ENCODE measurements at places on chromosomes 3 and 15. TPM values are rescaled to one million over a fixed set of nuclear protein-coding genes. Genes with fewer than 3 reads are reported as not detected.

The ISLR gene
- 0.48 TPM for total RNA-seq

The C2CD4A gene
- 0.75 TPM for total RNA-seq

The ACTC1 gene
- not detected for total RNA-seq

The CYP11A1 gene
- 2.0 TPM for total RNA-seq

The RARRES1 gene
- total RNA-seq: 6.9 TPM

The CFAP44 gene
- total RNA-seq: 2.4 TPM

The EPHA3 gene
- total RNA-seq: 0.04 TPM

The TGM4 gene
- not detected for total RNA-seq

The CYP8B1 gene
- total RNA-seq: not detected

The GP5 gene
- 0.07 TPM for total RNA-seq

The PAQR5 gene
- total RNA-seq: 6.4 TPM

- peak; percentile 74 for DNase-seq
These were observed 19.8 kb downstream of the ST3GAL6 start for GRCh38 chr3:98782824-98783500.

GRCh38 chr15:72086010-72086697, 31.8 kb downstream of the MYO9A start:
- no peak for DNase-seq

DNA sequence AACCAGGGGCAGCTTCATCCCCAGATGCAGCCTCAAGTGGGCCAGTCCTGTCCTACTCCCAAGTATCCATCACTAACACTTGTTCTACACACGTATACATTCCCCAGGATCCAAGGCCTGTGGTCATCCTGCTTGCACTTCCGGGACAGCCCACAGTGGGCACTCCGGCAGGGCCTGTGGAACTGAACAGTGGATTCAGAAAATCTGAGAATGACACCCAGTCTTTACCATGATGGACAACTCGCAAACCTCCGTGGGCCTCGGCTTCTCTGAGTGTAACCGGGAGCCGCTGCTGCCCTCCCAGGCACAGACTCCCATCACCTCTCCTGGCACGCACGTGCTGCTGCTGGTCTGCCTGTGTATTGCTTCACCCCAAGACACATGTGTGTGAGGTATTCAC, 59.6 kb downstream of the ATP10A start:
- DNase-seq: no peak

GRCh38 chr3:122975924-122976293, 51.7 kb downstream of the SEMA5B start:
- DNase-seq: no peak

DNA sequence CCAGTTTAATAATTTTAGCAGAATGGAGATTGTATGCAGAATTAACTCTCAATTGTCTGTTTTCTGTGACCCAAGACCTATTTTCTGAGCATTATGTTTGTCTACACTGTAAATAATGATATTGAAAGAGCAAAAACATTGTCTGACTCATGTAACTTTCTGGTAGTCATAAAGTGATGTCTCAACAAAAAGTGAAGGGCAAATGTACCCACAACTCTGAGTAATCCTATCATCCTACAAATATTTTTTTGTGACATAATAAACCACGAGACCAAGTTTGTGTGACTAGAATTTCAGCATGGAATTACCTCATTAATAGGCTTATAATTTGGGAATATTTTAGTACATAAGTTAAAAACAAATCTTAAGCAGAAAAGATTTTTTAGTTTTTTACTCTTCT, 15.4 kb upstream of the ABHD10 start:
- DNase-seq: peak; percentile 29

- DNase-seq: no peak
These were observed 21.4 kb upstream of the LIPC start for GRCh38 chr15:58410353-58410752.

GRCh38 chr3:34365231-34365630, 566.8 kb downstream of the PDCD6IP start:
- DNase-seq: no peak

GRCh38 chr3:156252656-156253055, 132.3 kb downstream of the KCNAB1 start:
- no peak for DNase-seq

DNA sequence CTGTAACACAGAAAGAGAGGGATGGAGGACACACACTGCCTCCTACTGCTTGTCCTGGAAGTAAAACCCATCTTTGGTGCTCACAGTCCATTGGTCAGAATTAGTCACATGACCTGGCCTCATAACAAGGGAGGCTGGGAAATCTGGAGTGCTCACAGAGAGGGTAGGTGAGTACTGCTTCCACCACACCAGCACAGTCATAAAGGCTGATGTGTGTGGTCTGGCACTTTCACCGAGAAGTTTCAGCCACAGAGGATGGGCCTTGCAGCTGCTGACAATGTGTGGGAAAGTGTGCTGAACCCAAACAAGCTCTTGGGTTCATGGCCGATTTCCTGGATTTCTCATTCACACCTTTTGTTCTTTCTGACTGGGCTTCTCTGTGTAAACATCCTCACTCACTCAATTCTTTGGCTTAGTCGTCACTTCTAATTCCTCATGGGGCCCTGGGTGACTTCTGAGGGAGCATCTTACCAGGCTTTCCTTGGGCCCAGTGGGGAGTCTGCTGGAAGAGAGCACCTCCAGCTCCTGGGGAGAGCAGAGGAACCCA, 100.7 kb downstream of the ASB7 start:
- no peak for DNase-seq

DNA sequence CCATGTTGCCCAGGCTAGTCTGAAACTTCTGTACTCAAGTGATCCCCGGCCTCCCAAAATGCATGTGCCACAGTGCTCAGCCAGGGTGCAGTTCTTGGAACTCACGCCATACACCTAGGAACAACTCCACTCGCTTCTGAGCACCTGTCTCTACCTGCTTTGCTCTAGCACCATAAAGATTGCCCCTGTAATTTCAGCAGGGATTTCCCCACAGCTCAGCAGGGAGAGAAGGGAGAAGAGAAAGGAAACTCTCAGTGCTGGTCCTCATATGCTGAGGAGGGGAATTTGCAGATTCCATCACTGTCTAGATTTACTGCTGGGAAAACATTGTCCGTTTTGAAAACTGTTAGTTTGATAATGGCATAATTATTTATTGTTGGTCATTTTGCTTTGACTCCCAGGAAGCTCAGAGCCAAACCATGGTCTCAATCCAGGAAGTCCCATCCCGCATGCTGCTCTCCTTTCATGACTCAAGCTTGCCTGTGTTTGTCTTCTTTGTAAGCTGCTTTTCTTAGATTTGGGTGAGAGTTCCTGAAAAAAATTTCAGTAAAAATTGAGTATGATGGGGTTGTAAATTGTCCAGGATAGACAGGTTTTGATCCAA, 24.2 kb downstream of the TRIM71 start:
- DNase-seq: no peak

DNA sequence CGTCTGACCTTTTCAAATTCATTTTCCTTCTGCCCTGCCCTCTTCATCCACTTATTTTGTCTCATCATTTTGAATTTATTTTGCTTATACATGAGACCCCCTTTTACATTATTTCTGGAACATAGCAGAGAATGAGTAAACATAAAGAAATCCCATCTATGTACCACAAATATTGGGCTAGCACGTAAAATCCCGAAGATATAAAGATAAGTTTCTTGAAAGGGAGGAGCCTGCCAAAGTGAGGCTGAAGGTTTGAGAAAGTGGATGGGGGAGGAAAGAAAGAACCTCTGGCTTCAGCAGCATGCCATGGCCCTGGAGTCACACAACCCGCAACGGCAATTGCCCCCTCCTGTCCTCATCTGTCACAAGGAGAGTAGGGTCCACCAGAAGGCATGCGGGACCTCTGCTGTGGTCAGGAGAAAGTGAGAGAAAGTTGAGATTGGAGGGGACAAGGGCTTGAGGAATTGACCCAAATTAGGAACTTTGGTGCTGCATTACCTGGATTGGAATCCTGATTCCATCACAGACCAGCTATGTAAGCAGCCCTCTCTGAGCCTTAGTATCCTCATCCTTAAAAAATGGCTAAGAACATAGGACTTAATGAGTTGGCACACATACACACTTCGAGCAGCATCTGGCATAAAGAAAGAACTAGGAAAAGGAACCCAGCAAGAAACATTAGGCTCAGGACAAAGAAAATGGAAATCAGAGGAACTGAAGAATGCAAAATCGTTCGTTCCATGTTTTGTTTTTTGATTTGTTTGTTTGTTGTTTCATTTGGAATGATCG, 53.7 kb upstream of the GYG1 start:
- DNase-seq: no peak

- no peak for DNase-seq
These were observed 166.8 kb upstream of the LRRN1 start for GRCh38 chr3:3632449-3632848.

DNA sequence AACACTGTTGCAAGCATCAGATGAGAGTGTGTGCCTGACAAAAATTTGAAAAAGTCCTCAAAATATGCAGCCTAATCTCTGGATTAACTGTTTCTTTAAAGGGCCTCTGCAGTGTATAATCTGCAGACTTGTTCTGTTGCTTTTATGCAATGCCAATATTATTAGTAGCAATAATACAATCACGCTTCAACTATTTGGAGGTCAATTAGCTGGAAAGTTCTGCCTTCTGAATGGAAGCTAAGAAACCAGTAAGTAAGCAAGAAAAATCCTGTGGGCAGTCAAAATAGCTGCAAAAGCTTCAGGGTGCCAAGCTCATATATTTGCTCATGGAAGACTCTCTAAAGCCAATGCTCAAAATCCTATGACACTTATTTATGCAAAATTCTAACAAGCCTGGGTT, 153.2 kb upstream of the NR2F2 start:
- DNase-seq: no peak

DNA sequence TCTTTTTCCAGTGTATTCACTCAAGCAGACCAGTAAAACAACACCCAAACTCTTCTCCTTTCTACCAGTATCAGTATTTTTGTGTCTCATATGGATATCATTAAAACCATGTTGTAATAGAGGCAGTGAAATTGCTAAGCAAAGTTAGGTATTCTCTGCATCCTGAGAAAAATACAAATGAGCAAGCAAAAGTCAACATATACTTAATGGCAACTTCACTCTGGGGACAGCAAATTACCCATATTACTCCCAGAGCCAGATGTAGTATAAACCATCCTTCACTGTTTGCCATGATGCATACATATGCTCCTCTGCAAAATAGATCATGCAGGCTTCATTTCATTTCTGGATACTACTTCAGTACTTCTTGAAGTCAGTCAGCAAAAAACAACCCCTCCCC, 22.1 kb downstream of the UBA5 start:
- DNase-seq: no peak

- no peak for DNase-seq
These were observed 241.8 kb upstream of the MCTP2 start for GRCh38 chr15:93989440-93989998.

DNA sequence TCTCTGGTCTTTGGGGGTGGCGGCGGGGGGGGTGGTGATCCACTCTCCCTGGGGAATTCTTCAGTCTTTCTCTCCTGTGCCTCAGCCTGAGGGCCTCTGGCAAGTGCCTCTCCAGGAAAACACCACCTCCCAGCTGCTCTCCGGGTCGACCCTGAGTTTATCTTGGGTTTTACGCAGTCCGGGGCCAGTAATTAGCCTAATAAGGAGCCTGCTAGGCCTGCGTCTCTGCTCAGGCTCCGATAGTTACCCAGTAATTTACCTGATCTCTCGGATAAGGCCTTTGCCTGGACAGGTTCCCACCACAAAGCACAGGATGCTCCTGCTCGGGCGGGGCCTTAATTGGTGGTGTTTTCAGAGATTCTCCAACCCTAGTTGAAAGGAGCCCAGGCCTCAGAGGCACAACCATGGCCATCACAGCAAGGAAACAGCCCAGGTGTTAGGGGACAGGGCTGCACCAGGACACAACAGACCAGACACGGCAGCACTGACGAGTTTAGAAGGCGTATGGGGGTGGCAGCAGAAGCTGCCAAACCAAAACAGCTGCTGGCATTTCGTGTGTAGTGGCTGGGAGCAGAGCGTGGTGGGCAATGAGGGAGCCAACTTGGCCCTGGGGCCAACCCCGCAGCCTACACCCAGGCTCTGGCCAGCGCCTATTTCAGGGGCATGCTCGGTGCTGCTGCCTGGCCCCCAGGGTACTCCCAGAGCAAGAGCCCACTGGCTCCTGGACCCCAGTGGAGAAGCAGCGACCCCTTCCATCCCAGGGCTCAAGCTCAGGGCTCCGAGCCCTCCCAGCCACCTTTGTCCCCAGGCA, 71.4 kb downstream of the KLF13 start:
- no peak for DNase-seq

DNA sequence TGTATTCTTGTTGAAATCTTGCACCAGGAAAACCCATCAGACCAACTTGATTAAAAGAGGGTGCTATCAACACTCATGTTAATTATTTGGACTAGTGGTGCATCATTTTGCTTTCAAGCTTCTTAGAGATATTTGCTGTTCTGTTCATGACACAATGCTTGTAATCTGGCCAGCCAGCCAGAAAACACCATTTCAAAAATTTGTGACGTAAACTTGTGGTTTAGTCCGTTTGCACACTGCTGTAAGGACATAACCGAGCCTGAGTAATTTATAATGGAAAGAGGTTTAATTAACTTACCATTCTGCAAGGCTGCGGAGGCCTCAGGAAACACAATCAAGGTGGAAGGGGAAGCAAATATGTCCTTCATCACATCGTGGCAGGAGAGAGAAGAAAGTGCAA, 374.3 kb upstream of the TGFBR2 start:
- no peak for DNase-seq

DNA sequence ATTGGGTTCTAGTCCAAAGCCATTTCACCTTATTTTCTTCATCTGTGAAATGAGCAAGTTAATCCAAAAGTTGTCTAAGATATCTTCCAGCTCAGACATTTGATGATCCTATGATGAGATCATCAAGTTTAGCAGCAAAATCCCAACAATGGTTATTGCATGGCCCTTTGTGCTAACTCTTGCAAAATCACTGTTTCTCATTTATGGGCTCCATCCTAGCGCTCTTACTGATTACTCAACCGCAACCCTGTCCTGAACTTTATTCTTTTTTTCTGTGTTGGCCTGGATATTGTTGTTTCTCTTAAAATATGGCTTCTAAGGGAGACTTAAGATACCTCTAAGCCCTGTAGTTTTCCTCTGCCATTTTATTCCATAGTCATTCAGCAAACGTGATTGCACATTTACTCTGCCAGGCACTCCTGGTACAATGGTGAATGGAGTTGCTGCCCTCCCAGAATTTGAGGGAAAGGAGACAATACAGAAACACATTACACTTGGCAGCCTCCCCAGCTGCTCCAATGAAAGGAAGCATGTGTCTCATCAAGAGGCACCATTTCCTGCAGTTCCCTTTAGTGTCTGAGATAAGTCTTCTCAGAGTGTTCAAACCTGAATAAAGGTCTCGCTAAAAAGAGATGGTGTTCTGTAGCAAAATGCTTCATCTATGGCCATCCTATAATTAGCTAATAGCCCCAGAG, 4.4 kb downstream of the GXYLT2 start:
- no peak for DNase-seq

DNA sequence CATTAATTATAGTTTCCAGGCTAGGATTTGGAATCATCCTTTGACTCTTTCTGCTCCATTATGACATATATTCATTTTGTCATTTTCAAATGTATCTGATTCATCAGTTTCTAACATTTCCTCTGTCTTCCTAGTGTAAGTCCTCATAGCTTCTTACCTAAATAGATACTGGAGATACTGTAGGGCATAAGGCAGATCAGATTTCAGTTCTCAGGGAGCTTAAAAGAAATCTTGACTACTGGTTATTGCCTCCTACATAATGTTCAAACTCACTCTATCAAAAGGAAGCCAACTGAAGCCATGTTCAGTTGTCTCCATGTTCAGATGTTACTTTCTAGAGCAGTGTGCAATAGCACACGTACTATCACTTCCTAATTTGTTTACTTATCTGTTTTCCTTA, 29.6 kb upstream of the CTDSPL2 start:
- DNase-seq: no peak

- DNase-seq: no peak
These were observed 26.0 kb downstream of the SV2B start for GRCh38 chr15:91126080-91126479.

Measured in kidney epithelial cell (primary cell).